ENCODE measurements at places on chromosomes 3 and 15. TPM values are rescaled to one million over a fixed set of nuclear protein-coding genes. Genes with fewer than 3 reads are reported as not detected.

Gene EPHB1
- 2.2 TPM for total RNA-seq

Gene MYEF2
- total RNA-seq: 126 TPM

Gene OR5K4
- not detected for total RNA-seq

Gene PLCB2
- total RNA-seq: 2.5 TPM

Gene TM4SF1
- total RNA-seq: 2.3 TPM

Gene STRIT1
- total RNA-seq: not detected

Gene GATA2
- total RNA-seq: 1.9 TPM

Gene TUSC7
- total RNA-seq: not detected

Gene PRSS50
- total RNA-seq: 1.9 TPM

Gene GOLGA8S
- total RNA-seq: 0.81 TPM

Gene TEX55
- not detected for total RNA-seq

Gene THBS1
- total RNA-seq: 34.6 TPM

Gene TCF12
- total RNA-seq: 167 TPM

Gene KNL1
- total RNA-seq: 11.7 TPM

Gene TICRR
- 13.9 TPM for total RNA-seq

Gene FSTL1
- total RNA-seq: 210 TPM

Gene KLHL25
- total RNA-seq: 15.2 TPM

Gene LINGO1
- total RNA-seq: 35.1 TPM

Gene REC114
- total RNA-seq: not detected

Gene RHCG
- total RNA-seq: not detected

Gene C3orf33
- 4.4 TPM for total RNA-seq

Gene XCR1
- total RNA-seq: not detected
